ENCODE measurements at places on chromosomes 6 and 20. TPM values are rescaled to one million over a fixed set of nuclear protein-coding genes. Genes with fewer than 3 reads are reported as not detected.

THEMIS gene
- 1.7 TPM for total RNA-seq

ZBTB12 gene
- 1.5 TPM for total RNA-seq

MUC22 gene
- total RNA-seq = not detected

OR14J1 gene
- not detected for total RNA-seq

ID1 gene
- 437 TPM for total RNA-seq

PHACTR1 gene
- 17.5 TPM for total RNA-seq

PEX7 gene
- total RNA-seq = 7.4 TPM

OR12D3 gene
- total RNA-seq = not detected

WFDC10B gene
- total RNA-seq = 0.93 TPM

SCRT2 gene
- not detected for total RNA-seq

FIG4 gene
- total RNA-seq = 9.5 TPM

COL9A1 gene
- not detected for total RNA-seq

CTCFL gene
- not detected for total RNA-seq

All from omental fat pad (tissue), 4 donors.